ENCODE measurements at places on chromosomes 1 and 21. TPM values are rescaled to one million over a fixed set of nuclear protein-coding genes. Genes with fewer than 3 reads are reported as not detected.

DNA sequence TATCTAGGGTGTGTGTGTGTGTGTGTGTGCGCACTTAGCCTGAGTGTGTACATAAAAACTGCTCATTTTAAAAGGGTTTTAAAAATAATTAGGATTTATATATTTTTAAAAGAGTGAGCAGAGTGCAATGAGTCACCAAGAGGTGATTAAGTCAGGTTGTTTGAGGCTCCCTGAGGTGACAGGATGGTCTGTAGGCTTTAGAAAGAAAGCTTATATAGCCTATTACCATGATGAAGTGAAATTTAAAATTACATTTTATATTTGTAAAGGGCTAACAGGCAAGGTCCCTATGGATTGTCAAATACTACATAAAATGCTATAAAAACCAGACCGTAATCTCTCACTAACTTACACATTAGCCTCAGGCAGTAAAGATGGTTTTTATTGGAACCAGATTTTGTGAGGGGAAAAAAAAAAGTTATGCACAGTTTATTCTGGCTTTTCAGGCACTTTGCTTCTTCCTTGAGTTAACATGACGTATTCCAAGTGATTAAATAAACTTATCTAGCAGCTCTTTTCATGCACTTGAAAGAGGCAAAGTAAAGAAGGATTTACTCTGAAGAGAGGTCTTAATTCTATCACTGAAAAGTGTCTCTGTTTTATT lies 711.7 kb upstream of the PTBP2 start:
- DNase-seq = no peak

DNA sequence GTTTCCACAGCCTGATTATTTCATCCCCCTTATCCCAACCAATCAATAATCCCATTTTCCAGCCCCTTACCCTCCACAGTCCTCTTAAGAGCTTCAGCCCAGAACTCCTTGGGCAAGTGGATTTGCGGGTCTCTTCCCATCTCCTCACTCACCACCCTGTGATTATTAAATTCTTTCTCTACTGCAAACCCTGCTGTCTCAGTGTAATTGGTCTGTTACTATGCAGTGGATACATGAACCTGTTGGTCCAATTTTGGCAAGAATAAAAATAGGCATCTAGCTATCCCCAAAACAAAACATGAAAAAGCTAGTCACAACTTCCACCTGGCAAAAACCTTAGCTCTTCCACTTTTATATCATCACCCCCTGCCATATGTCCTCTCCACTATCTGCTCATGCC lies 36.2 kb upstream of the TNFSF4 start:
- no peak for DNase-seq

GRCh38 chr1:154682254-154682653 lies 74.3 kb upstream of the ADAR start:
- no peak for DNase-seq

DNA sequence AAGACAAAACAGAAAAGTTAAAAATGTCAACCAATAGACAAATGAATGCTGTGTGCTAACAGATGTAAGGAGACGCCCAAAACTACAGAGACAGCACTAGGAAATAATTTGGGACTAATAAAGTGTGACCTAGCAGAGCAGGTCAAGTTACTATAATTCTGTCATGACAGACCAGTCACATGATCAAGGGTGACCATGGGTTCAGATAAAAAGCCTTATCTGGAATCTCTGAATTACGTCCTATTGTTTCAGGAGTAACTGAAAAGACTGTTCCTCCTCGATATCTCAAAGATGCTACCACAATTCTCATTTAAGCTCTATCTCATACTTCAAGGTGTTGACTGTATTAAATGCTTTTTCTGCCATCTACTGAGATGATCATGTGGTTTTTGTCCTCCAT lies 31.6 kb downstream of the PARP1 start:
- DNase-seq = no peak

APCS gene
- not detected for total RNA-seq

GRCh38 chr1:117210831-117211261 lies at the start of gene VTCN1:
TSS of gene VTCN1 (minus strand) at chr1:117210927. CDS start at chr1:117210855, 72 bp downstream.
- peak; percentile 74 for DNase-seq

GRCh38 chr21:35697321-35697808 lies 363.0 kb downstream of the SETD4 start:
- DNase-seq = peak; percentile 76

NUP210L gene
- total RNA-seq = 2.1 TPM

RGS13 gene
- 4.7 TPM for total RNA-seq

DNA sequence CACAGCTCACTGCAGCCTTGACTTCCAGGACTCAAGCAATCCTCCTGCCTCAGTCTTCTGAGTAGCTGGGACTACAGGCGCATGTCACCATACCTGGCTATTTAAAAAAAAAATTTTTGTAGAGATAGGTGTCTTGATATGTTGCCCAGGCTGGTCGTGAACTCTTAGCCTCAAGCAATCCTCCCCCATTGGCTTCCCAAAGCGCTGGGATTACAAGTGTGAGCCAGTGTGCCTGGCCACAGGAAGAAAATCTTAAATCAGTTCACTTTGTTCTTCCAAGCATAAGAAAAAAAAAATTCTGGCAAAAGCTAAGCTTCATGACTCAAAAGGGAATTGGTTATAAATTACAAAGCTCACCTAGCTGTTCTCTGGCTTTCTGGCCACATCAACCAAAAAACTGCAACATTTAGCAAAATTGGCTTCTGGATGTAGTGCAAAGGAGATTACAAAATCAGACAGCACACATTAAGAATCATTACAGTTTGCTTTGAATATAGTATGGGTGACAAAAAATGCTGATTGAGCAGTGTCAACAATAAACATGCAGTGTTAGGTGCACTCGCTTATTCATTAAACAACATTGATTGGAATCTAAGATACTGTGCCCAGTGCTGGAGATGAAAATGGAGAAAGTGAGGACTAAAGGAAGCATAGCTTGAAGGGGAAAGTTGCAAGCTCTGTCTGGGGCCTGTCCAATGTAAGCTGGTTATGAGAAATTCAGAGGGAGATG lies 76.7 kb downstream of the KCTD3 start:
- no peak for DNase-seq

- no peak for DNase-seq
Measured at GRCh38 chr1:228512781-228513198, 25.6 kb downstream of the RNF187 start.

COL6A1 gene
- total RNA-seq = 175 TPM

- no peak for DNase-seq
Measured at GRCh38 chr1:119336848-119337247, 31.7 kb upstream of the HAO2 start.

TINAGL1 gene
- 154 TPM for total RNA-seq

GRCh38 chr1:33943978-33944377 lies 80.1 kb downstream of the HMGB4 start:
- no peak for DNase-seq

- DNase-seq = no peak
Measured at GRCh38 chr1:207805841-207806421, 54.1 kb downstream of the CD46 start.

- no peak for DNase-seq
Measured at GRCh38 chr1:231522038-231522437, 6.4 kb upstream of the TSNAX start.

PLEKHN1 gene
- total RNA-seq = 2.1 TPM

WDR64 gene
- total RNA-seq = not detected

DNA sequence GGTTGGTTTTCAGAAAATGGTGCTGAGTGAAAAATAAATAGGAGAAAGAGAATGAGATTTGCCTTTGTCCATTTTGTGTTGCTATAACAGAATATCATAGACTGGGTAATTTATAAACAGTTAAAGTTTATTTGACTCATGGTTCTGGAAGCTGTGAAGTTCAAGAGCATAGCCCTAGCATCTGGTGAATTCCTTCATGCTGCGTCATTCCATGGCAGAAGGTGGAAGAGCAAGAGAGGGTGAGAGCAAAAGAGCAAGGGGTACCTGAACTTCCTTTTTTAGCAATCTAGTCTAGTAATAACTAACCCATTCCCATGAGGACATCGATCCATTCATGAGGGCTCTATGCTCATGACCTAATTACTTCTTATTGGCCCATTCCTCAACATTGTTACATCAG lies 209.1 kb upstream of the ZP4 start:
- no peak for DNase-seq

DNA sequence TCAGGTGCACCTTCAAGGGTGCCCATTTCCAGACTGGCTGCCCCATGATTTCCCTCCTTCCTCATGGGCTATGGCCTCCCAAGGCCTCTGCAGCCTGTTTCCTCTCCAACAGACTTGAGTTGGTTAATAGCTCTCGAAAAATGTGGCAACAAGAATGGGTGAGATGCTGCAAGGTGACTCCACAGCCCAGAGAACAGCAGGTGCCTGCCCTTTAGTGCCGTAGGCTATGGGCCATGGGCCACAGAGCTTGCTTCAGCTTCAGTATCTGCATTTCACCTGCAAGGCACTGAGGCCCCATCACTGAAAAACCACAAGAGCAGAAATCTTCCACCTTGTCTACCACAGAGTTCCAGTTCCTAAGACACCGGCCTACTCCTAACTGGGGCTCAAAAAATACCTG lies 122.0 kb downstream of the ETS2 start:
- no peak for DNase-seq

DNA sequence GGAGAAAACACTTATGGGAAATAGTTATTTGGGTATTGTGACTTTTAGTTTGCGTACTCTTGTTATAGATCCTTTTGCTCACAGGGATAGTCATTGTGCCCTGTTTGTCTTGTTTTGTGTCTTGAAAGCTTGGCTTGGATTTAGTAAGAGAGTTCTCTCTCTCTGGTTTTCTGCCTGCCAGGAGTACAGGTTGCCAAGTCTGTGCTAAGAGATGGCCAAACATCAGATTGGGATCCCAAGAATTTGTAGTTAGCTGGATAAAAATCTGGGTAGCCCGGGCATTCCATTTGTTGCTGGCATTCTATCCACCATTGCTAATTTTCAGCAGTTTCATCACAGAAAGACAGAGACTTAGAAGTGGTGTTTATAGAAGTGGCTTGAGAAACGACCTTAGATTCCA lies 222.2 kb downstream of the NRIP1 start:
- no peak for DNase-seq

C1QC gene
- 353 TPM for total RNA-seq

GRCh38 chr1:205424901-205425600 lies 3.2 kb upstream of the LEMD1 start:
- no peak for DNase-seq

- DNase-seq = peak; percentile 66
Measured at GRCh38 chr1:79982211-79982610, 975.7 kb upstream of the ADGRL4 start.

GRCh38 chr1:39573736-39574624 lies 2.6 kb downstream of the PABPC4 start:
- DNase-seq = no peak

DNAJB4 gene
- total RNA-seq = 35.8 TPM

All from upper lobe of right lung (tissue), 1 donor.